ENCODE measurements at places on chromosomes 2 and 18.

GRCh38 chr18:48820483-48821250, 130.1 kb downstream of the SMAD7 start:
- peak; percentile 50 for DNase-seq

- DNase-seq: no peak
Measured at GRCh38 chr2:5612666-5613065, 79.5 kb upstream of the SOX11 start.

- DNase-seq: no peak
Measured at GRCh38 chr2:97963880-97964279, 31.9 kb downstream of the TMEM131 start.

GRCh38 chr2:101972621-101973434, 18.9 kb upstream of the IL1R2 start:
- no peak for DNase-seq

GRCh38 chr2:96527286-96528005, 9.1 kb upstream of the ARID5A start:
- DNase-seq: peak; percentile 67

DNA sequence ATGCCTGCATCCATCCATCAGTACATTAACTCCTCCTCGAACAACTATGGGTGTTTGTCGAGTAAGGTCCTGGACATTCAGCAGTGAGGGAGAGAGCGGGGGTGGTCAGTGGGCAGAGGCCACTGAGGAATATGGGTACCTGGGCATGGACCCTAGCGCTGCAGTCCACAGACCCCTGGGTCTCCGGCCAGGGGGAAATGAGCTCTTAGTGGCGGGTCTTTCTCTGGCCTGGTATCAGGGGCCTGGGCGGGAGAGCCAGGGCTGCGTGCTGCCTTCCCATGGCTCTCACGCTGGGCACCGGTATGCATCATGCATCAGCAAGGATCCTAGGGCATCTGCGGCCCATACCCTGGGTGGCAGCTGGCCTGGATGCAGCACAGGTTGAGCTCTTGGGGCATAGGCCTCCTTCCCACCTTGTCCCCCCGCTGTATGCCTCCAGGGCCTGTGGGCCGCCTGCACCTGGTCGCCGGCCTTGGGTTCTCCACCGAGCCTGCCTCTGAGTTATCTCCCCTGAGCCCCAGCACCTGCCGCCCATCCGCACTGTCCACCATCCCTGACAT, 1.3 kb upstream of the MOCOS start:
- no peak for DNase-seq

GRCh38 chr2:84257831-84258230, 201.2 kb downstream of the SUCLG1 start:
- no peak for DNase-seq

- no peak for DNase-seq
Measured at GRCh38 chr2:140496714-140497113, 1634.1 kb downstream of the LRP1B start.

- no peak for DNase-seq
Measured at GRCh38 chr2:44528595-44528994, 166.8 kb downstream of the CAMKMT start.

GRCh38 chr2:196533772-196534397, 105.6 kb upstream of the CCDC150 start:
- no peak for DNase-seq

DNA sequence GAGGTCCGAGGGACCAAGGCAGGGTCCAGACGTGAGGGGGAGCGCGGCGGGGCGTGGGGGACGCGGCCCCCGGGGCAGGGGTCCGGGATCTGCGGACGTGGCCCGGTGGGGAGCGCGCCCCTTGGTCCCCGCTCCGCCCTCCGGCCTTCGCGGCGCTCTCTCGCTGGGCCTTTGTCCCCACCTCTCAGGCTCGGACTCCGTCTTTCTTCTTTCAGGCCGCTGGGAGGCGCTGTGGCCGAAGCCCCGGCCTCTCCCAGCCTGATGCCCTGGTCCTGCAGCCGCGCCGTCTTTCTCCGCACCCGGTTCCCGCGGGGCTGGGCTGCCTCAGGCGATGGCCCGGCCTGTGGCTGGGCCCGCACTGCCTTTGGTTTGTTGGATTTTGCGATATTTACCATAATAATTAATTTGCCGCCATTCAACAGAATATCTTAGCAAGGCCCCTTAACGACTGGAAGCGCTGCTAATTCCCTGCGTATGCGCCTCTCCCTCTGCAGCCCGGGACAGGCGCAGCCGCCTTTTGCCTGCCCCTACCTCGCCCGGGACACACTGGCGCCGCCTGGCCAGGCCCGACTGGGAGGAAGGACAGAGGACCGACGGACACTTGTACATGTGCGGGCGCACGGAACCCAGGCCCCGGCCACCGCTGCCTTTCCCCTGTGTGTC, 10.8 kb downstream of the SIX3 start:
- DNase-seq: no peak

GRCh38 chr2:54207666-54208195, 48.3 kb downstream of the TSPYL6 start:
- no peak for DNase-seq

DNA sequence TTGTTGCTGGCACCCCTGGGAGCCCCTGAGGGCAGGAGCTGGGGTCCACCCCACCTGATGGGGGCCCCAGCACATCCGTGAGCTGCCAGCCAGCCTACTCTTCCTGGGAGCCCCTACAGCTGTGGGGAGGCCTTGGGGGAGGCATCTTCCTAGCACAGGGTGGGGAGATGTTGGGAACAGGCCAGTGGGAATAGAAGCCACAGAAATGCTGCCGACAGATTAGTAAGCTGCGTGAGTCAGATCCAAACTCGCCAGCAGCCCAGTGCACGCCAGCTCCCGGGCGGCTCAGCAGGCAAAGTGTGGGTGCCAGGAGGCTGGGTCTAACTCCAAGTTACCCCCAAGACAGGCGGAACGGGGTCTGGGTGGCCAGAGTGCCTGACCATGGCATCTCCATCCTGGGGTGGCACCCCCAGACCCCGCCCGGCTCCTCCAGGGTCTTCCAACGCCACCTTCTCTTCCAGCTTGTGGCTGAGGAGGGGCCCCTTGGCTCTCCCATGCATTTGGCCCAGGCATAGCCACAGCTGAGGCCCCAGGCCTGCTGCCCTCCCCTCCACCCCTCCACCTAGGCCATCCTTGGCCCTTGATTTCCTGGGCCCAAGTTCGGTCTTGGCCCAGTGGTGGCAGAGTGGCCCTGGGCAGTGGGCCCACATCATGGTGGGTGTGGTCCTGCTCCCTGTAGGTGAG, 15.3 kb downstream of the CROCC2 start:
- peak; percentile 68 for DNase-seq

DNA sequence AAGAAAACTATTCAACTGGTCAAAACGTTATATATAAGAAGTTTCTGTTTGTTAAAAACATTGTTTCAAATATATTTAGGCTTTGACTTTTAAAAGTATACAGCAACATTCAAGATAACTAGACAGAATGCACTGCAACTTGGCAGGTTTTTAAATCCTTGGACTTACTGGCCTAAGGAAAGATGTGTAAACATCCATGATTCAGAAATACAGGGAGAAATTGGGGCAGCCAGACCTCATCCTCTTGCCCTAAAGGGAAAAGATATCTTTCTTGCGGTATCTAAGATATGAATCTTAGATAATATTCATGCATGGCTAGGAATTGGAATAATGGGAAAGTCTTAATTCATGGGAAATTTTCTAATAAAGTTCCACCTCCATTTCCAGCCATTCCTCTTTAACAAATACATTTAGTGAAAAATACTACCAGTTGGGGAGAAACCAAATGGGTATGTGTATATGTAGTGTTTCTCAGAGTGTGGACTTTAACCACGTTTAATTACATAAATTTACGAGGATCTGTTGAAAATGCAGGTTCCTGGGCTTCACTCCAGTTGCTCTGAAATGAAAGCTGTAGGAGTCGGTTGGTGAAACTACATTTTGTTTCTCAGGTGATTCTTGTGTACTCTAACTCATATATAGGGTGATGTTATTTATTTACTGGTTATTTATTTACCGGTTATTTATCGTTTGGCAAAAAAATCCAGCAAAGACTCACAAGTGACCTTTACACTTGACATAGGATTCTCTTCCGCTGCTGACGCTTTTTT, 587 bp upstream of the TANK start:
- DNase-seq: no peak

- DNase-seq: no peak
Measured at GRCh38 chr2:148726228-148726627, 81.7 kb downstream of the EPC2 start.

- no peak for DNase-seq
Measured at GRCh38 chr2:201233812-201234662, 26.3 kb upstream of the CASP8 start.

DNA sequence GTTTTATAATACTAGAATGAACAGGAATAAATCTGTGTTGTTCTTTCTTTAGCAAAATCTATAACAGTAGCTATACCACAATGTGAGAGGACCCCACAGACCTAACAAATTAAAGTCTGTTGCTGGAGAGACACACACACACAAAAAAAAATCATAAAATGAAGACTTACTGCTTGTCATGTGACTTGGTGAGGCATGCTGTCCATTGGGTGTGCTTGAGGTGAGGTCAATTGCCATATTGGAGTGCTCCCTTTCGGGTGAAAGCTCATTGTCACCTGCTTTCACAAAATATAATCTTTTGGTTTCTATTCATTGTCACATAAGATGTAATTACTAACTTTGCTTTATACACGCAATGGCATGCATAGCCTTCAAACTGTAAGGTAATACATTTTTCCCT, 3.9 kb downstream of the IKZF2 start:
- no peak for DNase-seq

- DNase-seq: peak; percentile 55
Measured at GRCh38 chr2:230932556-230933511, 7.8 kb upstream of the GPR55 start.

GRCh38 chr2:163187995-163188655, 349.6 kb upstream of the KCNH7 start:
- DNase-seq: no peak

- no peak for DNase-seq
Measured at GRCh38 chr2:32360416-32360815, 3.6 kb downstream of the BIRC6 start.

- no peak for DNase-seq
Measured at GRCh38 chr2:104433657-104434056, 420.3 kb upstream of the POU3F3 start.

GRCh38 chr2:204539019-204539385, 6.3 kb upstream of the PARD3B start:
- no peak for DNase-seq

GRCh38 chr2:212939777-212940531, 211.5 kb downstream of the IKZF2 start:
- DNase-seq: no peak

DNA sequence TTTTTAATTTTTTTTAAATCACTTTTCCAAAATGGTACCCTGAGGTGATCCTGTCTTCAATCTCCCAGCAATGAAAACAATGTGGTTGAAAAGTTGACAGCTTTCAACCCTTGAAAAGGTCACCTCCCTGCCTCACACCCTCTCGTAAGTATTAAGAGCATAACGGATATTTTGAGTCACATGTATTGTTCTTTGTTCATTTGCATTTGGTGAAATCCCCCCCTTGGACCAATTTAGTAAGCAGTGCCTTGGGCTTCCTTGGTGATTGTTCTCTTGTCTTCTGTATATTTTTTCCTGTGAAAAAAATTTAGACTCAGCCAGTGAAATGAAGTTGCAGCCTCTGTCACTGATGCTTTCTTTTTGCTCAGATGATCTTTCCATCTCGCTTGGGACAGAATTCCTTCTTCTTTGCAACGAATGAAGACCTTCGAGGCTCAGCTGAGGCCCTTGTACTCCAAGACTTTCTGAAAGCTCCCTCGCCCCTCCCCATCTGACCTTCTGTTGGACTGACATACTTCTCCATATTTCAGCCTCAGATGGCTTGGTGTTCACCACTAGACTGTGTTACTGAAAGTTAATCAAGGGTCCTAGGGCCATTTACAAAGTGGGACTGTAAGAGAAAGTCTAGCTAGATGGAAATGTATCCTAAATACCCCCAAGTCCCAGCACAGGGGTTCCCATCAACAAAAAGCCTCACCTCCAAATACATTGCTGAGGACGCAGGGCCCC, 158.4 kb downstream of the BCL2 start:
- DNase-seq: no peak

- no peak for DNase-seq
Measured at GRCh38 chr2:64090264-64090663, 54.0 kb downstream of the PELI1 start.

- DNase-seq: no peak
Measured at GRCh38 chr2:162545254-162545653, 201.3 kb downstream of the GCA start.

DNA sequence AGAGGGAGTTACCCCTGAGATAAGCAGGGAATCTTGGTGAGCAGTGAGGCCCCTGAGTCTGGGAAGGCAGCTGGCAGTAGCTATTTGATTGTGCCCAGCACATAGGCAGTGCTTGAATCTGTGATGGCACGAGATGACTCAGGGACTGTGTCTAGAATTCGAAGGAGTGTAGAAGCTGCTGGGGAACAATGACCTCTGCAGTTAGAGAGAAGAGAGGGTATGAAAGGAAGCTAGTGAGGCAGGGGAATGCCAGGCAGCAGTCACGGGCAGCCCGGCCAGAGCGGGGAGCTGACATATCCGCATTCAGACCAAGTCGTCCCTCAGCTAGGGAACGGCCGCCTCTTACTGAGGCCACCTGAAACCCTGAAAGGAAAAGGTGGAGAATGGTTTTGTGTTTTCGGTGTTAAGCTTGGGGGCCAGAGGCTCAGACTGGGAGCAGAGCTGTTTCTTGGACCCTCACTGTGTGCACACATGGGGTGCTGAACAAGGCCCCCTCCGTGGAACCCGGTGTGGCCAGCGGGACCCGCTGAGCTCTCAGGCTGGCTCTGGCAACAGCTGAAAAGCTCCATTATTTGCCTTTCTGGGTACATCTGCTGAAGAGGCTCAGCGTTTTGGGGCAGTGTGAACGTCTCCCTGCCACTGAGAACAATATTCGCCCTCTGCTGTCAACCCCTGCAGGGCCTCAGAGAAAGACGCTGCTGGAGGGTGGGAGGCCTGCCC, 32.9 kb downstream of the ARHGEF4 start:
- peak; percentile 49 for DNase-seq

DNA sequence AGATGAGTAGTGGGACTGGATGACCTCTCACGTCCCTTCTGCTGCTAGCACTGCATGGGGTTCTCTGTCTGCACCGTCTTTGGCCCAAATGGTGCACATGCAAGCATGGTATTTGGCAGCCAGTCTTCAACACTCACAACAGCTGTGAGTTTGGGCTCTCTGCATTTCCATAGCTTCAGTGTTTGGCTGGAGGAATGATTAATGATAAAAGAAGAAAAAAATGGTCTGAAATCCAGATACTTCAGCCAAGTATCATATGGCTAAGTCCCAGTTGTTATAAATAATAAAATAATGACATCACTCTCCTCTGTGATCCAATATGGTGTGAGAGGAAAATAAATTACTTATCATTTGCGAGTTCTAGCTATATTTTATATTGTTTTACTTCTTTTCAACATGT, 173.3 kb downstream of the DCDC2C start:
- DNase-seq: no peak

DNA sequence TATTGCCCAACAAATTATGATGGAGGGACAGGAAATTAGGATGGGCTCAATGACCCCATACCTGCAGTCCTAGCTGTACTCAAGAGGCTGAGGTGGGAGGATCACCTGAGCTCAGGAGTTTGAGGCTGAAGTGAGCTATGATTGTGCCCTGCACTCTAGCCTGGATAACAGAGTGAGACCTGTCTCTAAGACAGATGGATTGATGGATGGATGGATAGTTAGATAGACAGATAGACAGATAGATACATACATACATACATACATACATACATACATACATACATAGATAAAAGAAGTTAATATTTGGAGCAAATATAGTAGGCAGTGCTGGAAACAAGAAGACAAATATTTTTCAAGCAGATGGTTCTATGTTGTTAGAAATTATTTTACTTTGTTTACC, 78.1 kb upstream of the PROKR1 start:
- no peak for DNase-seq

GRCh38 chr2:136058262-136058661, 59.7 kb downstream of the CXCR4 start:
- no peak for DNase-seq

Measured in sciatic nerve (tissue), 2 donors.